ENCODE measurements at places on chromosomes 12 and 14.

GRCh38 chr12:95459310-95459709 is 14.6 kb upstream of the METAP2 start:
- no peak for DNase-seq

DNA sequence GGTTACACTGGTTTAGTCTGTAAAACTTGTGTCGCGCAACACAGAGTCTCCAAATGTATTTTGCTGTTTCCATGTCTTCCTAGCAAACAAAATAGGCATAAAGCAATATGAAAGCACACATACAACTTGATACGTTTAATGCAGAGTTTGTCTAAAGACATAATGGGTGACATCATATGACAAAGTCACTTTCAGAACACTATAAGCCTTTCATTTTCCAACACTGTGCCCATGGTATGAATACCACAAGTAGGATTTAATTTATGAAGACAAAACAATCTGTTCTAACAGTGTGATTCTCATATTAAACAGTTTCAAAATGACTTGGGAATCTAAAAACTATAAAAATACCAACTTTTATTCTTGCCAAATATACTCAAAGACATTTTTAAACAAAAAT is 58.4 kb downstream of the PTPN21 start:
- no peak for DNase-seq

DNA sequence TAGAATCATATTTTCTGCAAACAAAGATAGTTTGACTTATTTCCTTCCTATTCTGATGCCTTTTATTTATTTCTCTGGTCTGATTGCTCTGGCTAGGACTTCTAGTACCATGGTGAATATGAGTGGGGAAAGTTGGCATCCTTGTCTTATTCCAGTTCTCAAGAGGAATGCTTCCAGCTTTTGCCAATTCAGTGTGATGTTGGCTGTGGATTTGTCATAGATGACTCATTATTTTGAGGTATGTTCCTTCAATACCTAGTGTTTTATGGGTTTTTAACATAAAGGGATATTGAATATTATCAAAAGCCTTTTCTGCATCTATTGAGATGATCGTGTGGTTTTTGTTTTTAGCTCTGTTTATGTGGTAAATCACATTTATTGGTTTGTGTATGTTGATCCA is 139.4 kb upstream of the CNTN1 start:
- no peak for DNase-seq

DNA sequence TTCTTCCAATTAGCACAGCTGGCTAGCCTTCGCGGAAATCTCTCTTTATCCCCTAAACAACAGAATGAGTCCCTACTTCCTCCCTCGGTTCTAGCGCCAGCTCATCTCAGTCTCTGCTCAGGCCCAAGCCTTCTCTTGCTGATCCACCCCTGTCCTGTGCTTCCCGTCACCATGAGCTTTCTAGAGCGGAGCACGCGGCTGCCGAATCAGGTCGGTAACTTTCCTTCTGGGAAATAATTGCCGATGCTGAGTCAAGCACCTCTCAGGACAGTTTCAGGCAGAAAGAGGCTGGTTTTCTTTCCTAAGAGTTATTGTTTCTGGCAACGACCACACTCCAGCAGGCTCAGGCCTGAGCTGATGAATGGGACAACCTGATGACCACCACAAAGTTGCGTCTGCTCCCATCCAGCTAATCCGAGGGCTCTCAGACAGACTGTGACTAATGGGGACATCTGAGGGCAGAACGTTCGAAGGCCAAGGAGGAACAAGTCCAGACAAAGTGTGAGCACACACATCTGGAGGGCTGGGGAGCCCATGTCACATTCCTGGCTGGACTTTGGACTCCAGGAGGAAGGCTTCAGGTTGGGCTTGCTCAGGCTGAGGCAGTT is 13.6 kb upstream of the GPR68 start:
- DNase-seq: no peak

DNA sequence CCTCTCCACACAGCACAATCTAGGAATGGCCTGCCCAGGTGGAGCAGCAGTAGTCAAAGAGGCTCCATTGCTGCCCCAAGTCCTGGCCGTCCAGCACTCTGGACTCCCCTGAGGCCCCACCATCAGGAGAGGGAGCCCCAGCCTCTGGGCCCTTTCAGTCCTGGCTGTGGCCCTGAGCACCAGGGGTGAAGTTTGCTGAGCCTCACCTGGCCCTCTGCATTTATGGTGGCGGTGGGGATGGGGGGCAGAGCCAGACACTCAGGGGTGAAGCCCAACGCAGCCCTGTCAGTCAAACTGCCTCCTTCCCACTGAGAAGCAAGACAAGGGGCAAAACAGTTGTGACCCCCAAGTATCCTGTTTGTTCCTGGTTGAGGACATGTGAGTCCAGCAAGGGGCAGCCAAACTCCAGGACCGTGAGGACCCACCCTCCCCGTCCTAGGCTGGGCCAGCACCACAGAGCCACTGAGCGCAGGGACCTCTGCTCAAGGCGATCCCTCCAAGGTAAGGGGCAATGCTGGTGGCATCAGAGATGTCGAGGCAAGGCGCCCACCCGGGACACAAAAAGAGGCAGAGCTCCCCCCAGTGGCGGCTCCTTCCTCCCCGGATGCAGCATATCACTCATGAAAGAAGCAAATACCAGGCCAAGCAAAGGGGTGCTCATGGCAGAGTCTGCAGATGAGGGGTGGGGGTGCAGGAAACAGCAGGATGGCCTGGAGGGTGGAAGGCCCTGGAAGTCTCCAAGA is 4.8 kb upstream of the AMN start:
- DNase-seq: peak; percentile 28

DNA sequence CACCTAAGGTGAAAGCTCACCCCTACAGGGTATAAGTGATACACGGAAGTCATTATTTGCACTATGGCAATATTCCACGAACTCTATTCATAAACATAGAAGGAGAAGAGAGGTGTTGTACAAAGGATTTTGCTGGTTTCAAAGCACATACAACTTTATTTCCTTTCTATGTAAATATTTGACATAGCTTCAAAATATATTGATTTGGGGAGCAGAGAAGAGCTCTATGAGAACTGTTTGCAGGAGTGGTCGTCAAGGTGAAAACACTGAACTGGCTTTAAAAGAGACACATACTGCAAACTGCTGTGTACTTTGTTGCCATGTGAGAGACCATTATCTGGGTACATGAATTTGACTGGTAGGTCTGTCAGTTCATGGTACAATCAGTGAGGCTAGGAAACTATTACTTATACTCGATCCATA is 16.7 kb downstream of the CNIH1 start:
- no peak for DNase-seq

DNA sequence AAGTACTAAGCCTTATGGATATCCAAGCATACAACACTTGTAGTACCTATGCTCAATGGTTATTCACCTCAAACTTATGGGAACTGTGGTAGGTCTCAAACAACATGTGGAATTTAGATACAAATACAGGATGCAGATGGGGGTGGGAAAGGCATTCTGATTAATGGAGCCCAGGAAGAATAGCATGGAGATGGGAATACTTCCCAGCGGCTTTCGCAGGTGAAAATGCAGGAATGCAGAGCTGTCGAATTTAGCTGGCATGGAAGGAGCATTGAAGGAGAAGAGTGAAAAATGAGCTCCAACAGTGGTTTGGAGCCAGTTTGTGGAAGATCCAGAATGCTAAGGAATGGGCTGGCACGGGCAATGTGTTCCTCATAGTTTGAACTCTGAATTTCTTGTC is 89.9 kb downstream of the NKX2-1 start:
- no peak for DNase-seq

- no peak for DNase-seq
Measured at GRCh38 chr12:54377797-54378515, 6.6 kb downstream of the ZNF385A start.

- no peak for DNase-seq
Measured at GRCh38 chr14:101808020-101808641, 46.6 kb downstream of the PPP2R5C start.

DNA sequence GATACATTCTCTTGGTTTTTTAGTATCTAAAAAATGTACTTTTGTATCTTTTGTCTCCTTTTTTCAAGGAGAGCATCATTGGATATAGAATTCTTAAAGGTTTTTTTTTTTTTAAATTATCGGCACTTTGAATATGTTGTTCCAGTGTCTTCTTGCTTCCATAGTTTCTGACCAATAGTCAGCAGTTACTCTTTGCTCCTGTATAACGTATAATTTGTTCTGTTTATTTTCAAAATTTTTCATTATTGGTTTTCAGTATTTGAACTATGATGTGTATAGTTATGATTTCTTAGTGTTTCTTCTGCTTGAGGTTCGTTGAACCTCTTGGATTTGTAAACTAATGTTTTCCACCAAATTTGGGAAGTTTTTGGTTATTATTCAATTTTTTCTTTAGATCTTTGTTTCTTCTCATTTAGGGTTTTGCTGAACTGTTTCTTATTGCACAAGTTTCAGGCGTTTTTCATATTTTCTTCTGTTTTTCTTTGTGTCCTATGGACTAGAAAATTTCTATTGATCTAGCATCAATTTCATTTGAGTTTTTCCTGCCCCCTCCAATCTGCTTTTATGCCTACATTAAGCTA is 93.9 kb downstream of the PLBD1 start:
- no peak for DNase-seq

- DNase-seq: no peak
Measured at GRCh38 chr12:67826946-67827720, 162.1 kb upstream of the IFNG-AS1 start.

GRCh38 chr14:91351512-91351862 is 66.1 kb downstream of the CCDC88C start:
- DNase-seq: no peak

GRCh38 chr12:124764870-124765580 is 98.6 kb downstream of the SCARB1 start:
- no peak for DNase-seq

- no peak for DNase-seq
Measured at GRCh38 chr14:30005114-30005808, 77.6 kb upstream of the PRKD1 start.

- DNase-seq: no peak
Measured at GRCh38 chr12:49642370-49642802, 19.0 kb downstream of the PRPF40B start.

GRCh38 chr14:70780396-70781075 is 28.8 kb downstream of the MAP3K9 start:
- DNase-seq: no peak

DNA sequence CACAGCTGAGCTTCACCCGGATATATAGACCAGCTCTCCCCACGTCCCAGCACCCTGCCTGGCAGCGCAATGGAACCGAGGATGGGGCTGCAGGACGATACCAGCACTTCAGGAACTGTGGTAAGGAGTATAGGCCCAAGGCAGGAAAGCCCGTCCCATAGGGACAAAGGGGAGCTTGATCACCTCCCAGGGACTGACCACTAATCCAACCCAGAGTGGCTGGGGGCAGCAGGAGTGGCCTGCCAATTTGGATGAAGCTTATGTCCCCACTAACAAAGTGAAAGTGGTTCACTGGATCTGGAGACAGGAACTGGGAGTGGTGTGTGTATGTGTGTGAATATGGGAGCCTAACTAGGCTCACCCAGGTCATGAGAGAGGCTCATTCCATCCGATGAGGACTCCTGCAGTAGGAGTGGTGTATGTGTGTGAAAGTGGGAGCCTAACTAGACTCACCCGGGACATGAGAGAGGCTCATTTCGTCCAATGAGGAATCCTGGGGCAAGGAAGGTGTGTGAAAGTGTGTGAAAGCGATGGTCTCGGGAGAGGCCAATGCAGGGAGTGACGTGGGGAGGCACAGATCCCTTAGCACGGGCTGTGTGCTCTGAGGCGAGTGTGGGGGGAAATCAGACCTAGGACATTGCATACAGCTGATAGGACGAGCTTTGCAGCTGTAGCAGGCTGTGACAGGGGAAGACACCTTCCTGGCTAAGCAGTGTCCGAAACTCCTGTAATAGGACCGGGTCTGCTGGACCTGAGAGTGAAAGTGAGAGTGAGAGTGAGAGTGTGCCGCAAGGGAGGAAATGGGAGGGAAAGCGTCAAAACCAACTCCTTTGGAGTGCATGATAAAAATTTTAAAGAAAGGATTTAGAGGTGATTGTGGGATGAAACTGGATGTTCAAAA is 25.7 kb downstream of the KLRK1 start:
- DNase-seq: no peak

GRCh38 chr14:68685419-68686204 is 107.3 kb downstream of the ZFP36L1 start:
- peak; percentile 70 for DNase-seq

DNA sequence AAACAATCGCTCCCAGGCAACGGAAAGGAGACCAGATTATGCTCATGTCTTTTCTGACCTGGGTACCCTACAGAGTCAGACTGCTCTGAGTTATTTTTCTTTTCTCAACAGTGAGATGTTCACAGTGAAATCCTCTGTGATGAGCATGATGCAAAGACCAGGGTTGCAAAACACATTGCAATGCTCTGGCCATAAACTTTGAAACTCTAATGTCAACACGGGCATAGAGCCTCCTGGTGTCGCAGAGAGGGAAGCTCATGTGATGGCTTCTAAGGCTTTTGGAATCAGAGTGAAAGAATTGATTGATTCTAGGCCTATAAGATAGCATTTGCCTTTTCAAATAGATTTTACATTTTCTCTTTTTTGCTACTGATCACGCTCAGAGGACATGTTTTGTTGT is 193.4 kb downstream of the RASSF9 start:
- no peak for DNase-seq

- DNase-seq: no peak
Measured at GRCh38 chr12:100867639-100868393, 73.2 kb downstream of the ANO4 start.

- no peak for DNase-seq
Measured at GRCh38 chr12:67442347-67442841, 173.2 kb downstream of the CAND1 start.

GRCh38 chr14:69135133-69135532 is 17.8 kb downstream of the DCAF5 start:
- no peak for DNase-seq

- DNase-seq: peak; percentile 60
Measured at GRCh38 chr12:52054231-52054832, 3.1 kb downstream of the NR4A1 start.

DNA sequence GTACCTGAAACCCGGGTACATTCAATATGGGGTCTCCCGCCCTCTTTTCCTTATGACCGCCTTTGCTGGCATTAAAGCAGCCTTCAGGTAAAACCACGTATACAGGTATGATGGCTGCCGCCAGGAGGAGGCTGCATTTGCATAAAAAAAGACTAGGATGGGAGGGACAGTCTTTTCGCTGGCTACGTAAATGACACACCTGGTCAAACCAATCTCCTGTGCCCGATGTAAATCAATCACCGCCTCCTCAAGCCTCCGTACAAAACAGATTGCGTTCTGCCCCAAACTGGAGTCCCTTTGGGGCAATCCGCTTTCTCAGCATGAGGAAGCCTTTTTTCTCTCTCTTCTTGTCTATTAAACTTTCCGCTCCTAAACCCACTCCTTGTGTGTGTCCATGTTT is 8.1 kb upstream of the ALDH1L2 start:
- no peak for DNase-seq

DNA sequence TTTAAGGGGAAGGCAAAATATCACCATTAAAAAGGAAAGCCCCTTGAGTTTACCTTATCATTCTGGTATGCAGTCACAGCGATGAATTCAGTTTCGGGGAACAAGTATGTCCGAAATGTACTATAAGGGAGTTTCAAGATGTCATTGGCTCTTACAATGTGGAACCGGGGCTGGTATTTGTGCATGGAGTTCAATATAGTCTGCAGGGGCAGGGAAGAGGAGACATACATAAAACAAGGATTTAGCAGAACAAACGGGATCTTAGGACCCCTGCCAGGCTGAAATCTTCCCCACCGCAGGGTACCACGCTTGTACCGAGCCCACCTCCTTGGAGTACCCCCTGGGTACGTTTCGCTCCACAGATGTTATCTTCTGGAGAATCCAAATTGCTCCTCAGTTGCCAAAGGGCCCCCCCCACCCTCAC is 4.5 kb downstream of the TBX3 start:
- no peak for DNase-seq

GRCh38 chr14:101781240-101782061 is 19.9 kb downstream of the PPP2R5C start:
- no peak for DNase-seq

- no peak for DNase-seq
Measured at GRCh38 chr12:76268267-76268666, 79.9 kb downstream of the BBS10 start.

All from activated CD4-positive, alpha-beta T cell treated with anti-CD3 and anti-CD28 coated beads for 1 hour (primary cell).